ENCODE measurements at places on chromosomes 1 and 21.

- DNase-seq: no peak
These were observed 147.4 kb downstream of the GDAP2 start for GRCh38 chr1:117782056-117782455.

DNA sequence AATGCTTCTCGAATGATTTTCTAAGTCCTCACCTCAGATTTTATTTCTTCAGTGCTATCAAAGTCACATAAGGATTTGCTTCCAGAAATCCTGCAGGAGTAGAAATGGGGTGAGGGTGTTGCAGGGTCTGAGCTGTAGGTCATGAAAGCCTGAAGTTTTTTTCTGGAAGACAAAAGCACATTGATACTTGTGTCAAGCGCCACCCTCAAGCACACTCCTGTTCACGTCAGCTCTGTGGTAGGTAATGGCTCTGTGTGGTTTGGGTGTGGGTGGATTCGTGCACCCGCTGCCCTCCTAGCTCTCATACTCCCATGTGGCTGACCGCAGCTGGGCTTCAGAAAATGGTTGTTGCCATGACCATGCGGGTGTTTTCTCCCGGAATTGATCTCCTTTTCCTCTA lies 39.9 kb downstream of the AKNAD1 start:
- no peak for DNase-seq

DNA sequence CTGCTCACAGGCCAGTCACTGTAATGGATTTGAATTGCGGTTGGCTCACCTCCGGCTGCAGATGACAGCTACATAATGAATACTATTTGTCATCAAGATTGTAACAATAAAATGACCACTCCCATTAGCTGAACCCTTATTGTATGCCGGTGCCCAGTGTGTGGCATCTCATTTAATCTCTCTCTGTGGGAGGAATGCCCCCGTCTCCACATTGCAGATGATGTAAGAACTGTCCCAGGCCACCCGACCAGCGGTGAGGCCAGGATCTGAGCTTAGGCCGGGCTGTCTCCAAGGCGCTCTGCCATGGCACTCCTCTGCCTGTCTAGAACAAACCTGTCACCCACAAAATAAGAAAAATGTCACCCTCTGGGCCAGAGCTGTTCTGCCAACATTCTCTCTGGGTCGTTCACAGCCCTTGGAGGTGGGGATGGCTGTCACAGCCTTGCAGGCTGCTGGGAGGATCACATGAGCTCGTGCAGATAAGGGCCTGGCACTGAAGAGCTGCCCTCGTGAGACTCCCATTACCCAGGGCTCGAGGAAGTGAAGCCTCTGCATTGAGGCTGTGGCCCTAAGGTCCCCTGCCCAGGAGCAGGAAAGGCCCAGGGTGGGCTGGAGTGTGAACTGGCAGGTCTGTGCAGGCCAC lies 52.7 kb downstream of the ECE1 start:
- no peak for DNase-seq

DNA sequence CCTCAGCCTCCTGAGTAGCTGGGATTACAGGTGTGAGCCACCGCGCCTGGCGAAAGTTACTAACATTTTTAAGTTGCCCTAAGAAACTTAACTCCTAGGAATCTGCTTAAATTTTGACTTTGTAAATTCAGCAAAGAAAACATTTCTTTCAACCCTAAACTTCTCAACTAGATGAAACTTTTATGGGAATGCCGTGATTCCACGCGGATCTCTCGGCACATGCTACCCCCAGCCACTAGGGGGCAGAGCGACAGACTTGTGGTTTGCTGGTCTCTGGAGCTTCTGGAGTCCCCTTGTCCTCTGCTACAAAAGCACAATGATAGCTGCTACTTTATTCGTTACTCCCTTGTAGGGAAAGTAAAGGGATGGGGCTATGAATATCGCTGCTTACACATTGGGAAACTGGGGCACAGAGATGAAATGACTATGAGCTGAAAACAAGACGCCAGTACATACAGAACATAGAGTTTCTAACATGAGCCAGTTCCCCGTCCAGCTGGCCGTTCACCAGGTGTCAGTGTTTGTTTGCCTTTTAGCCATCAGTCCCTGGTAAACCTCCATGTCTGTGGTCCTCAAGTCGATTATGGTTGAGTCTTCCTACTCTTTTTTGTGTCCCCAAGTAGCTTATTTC lies 114.7 kb downstream of the PBX1 start:
- no peak for DNase-seq

DNA sequence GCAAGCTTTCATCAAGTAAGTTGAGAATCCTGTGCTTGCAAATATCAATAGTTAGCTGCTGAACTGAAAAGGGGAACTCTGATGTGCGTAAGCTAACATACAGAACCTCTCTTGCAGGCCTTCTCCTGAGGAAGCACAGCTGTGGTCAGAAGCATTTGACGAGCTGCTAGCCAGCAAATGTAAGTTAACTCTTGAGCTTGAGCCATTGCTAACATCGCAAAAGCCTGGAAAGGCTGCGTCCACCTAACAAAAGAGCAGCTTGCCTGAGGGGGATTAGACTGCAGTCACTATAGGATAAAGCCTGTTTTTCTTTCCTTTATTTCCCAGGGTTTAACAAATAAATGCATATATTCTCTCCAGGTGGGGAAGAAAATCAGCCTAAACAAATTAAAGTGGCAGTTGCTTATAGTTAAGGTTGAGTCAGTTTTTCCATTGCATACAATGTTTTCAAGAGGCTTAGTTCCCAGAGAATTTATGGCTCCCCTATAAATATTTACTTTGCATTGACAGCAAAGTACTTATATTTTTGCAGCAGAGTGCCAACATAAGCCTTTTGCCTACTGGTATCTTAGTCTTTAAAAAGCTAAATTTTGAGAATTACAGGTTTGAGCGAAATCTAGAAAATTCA lies 1.5 kb downstream of the RGS2 start:
- DNase-seq: no peak

Measured in cortex of kidney (tissue), 1 donor.